ENCODE measurements at places on chromosomes 2 and 18.

DNA sequence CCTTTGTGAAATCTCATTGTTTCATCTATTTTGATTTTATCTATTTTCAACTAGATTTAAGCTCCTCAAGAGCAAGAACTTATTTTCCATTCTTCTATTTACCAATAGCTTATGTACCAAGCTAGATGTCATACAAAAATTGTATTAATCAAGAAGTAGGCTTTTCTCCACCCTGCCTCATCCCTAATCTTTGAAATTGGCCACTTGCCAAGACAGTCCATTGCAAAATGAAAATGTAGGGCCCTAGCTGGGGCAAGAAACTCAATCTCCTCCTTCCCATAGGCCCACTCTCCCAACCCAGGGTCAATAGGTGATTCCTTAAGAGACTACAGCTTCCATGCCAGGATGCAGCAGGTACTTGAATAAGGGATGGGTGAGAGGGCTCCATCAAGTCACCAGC, 39.3 kb upstream of the STPG4 start:
- DNase-seq: no peak

DNA sequence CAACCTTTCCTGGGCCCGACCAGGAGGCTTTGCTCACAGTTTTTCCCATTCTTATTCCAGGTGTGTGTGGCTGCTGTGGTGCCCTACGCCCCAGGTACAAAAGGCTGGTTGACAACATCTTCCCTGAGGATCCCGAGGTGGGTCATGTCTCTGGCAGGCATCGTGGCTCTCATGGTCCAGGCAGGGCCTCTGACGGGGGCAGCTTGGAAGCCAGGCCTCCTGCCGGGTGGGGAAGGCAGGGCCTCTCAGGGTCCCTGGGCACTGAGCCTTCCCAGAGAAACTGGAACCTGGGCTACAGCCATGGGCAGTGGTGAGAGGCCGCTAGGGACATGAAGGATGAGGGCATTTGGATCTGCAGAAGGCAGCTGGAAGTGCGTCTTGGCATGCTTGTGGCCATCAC, 49.4 kb downstream of the EFR3B start:
- DNase-seq: no peak

DNA sequence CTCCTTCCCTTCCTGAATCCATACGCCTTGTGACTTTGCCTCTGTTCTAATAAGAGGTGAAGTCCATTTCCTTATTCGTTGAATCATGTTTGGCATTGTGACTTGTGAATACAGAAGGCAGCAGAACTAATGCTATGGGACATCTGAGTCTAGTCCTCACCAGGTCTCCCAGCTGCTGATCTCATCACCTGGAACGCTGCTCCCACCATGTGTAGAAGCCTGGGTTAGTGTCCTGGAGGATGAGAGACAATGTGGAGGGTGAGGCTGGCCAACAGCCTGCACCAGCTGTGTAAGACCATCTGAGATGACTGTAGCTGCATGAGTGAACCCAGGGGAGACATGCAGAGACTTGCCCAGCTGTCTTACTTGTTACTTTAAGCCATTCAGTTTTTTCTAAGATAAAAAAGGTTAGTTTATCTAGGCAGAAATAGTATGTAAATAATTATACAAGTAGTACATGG, 3.5 kb upstream of the HAAO start:
- DNase-seq: no peak

GRCh38 chr18:59308938-59309260, 9.6 kb downstream of the CPLX4 start:
- DNase-seq: no peak

DNA sequence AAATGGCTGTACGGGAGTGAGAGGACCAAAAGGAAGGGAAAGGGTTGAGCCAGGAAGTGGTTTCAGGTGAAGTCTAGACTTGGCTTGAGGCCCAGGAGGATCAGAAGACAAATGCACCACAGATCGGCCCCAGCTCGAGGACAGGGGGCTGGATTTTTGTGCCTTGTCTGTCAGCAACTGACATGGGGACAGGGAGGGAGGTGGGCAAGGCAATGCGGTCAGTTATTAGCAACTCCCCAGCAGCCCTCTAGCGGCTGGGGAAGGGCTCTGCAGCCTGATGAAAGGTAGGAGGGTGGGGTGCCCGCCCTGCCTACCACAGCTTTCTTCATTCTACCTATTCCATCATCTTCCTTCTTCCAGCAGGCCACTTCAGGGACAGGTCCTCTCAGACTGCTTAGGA, 50.0 kb downstream of the CPO start:
- no peak for DNase-seq

DNA sequence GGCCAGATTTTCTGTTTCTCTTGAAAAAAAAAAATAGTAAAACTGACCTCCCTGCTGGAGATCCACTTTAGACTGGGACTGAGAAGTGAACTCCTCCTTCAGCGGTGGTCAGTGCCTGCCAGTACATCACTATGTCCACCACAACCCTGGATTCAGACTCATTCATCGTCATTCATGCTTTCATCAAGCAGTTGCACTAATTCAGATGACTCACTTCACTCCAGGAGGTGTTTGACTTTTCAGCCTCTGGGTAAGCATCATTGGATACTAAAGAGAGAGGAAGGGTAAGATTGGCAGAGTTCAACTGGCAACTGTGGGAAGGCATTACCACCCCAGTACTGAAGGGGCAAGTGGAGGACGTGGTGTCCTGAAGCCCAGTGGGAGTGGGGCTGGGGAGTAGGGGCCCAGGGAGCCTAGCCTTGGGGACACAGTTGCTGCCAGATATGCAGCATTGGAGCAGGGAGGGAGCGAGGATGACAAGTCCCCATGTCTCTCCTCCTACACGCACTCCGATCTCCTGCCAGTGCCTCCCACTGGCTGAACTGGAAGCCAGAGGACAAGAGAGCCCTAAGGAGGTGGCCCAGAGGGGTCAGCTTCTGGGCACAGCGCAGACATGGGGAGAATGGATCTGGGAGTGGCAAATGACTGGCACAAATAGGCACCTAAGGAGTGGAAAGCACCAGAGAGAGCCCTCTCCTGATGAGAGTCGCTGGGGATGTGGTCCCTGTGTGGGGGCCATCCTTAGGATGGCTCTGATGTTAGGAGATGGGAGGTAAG, 111.1 kb downstream of the TGFA start:
- DNase-seq: no peak

DNA sequence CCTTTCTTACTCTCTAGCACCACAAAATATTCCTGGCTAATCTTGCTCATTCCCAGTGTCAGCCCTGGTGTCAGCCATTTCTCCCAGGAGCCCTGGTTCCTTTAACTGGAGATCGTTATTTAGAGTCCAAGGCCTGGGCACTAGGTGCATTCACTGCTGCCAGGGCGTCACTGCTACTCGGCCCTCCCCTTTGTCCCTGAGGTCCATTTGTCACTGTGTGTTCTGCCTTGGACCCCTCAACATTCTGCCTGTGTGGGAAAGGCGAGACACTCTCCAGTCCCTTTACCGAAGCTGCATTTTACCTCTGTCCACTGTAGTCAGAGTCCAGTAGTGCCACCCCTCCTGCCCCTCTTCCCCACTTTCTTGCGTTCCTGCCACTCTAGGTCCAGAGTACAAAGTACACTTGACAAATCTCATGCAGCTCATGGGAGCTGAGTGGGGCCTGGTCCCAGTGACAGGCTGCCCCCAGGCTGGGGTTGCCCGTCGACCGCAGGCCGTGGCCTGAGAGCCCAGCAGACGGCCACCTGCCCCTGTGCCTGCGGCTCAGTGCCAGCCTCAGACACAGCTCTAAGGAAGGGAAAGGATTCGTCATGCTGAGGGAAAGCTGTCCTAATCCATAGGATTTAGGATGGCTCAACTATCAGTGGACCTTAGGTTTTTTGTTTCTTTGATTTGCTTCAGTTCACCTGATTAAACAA, 52.1 kb downstream of the COPS8 start:
- DNase-seq: no peak

GRCh38 chr2:234490271-234491091, 6.4 kb downstream of the ARL4C start:
- DNase-seq: no peak

GRCh38 chr2:85264471-85264870, 63.3 kb downstream of the TGOLN2 start:
- no peak for DNase-seq

DNA sequence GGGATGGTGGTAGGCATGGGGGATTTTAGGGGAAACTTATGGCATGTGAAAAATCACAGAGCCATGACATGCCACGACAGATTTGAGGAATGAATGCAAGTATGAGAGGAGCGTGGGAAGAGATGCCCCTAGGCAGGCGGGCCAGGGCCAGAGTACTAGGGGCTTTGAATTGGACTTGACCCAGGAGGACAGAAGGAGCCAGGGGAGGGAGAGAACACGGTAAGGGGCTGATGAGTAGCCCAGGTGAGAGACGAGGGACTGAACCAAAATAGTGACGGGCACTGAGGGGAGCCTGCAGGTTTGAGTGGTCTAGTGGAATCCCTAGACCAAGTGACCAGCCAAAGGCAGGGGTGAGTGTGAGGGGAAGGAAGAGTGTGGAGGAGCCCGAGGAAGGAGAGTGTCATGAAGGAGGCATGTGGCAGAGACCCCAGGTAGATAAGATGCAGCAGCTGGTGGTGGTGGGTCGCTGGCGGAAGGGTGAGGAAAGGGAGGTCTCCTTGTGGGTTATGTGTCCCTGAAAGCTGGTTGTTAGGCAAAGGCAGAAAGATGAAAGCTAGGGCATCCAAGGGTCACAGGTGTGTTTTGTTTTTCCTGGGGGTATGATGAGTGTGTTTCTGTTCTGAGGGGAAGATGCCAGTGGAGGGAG, 48.7 kb downstream of the ZBTB7C start:
- DNase-seq: no peak

- DNase-seq: no peak
Measured at GRCh38 chr2:218419630-218420216, 800 bp downstream of the VIL1 start.

- no peak for DNase-seq
Measured at GRCh38 chr2:235500761-235501672, 7.2 kb downstream of the AGAP1 start.

DNA sequence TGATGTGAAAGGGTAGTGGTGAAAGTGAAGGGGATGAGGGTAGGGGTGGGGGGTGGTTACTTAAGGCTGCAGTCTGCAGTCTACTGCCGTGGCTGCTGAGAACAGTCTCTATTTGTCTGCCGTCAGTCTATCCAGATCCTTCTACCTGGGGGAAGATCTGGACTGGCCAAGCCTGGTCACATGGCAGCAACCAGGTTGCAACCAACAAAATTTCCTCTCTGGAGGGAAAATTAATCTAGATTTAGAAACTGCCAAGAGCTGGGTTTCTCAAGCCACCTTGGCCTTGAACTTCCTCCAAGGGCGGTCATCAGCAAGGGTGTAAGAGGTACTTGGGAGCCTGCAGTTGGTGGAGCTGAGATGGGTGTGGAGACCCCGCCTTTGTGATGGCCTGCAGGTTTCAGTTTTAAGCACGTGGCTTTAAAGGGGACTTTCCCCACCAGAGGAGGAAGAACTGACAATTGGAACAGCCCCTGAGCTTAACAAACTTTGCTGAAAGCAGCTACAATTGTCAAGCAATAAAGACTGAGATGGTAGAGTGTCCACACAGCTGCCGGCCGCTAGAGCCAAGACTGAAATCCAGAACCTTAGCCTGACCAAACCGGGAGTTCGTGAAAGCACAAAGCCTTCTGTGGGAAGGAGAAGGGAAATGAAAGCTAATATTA, 31.4 kb upstream of the KCMF1 start:
- peak; percentile 50 for DNase-seq

- no peak for DNase-seq
Measured at GRCh38 chr2:108395155-108395554, 17.4 kb downstream of the SULT1C4 start.

DNA sequence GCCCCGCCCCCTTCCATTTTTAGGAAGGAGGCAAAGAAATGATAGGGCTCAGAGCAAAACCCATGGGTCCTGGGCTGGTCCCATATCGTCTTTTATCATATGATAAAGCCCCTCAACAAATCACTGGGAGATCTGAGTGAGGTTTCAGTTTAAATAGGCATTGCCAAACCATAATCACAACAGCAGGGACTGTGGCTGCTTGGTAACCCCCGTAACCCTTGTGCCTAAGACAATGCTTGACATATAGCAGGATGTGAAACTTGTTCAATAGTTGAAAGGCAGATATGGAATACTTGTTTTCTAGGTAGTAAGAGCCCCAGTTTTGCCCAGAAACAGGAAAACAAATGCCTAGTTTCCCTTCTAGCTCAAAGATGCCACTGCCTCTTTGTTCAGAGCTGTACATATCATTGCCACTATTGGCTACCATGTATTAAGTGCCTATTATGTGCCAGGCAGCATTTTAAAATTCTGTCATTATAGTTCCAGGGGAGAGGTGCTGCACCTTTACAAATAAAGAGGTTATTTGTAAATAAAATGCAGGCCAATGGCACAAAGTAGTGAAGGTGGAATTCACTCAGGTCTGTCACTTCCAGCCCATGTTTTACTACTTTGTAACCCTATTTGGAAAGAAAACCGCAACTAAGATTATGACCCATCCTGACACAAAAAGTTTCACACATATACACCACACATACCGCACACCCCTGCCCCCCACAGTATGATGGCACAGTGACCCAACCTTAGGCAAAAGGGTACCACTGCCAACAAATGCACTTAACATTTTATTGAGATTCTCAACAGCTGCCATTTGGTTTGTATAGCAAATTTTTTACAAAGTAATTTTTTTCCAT, 14.2 kb downstream of the NAGK start:
- no peak for DNase-seq

- no peak for DNase-seq
Measured at GRCh38 chr2:201779901-201780673, 646 bp downstream of the ALS2 start.

GRCh38 chr2:198178766-198179165, 374.4 kb downstream of the PLCL1 start:
- DNase-seq: no peak

DNA sequence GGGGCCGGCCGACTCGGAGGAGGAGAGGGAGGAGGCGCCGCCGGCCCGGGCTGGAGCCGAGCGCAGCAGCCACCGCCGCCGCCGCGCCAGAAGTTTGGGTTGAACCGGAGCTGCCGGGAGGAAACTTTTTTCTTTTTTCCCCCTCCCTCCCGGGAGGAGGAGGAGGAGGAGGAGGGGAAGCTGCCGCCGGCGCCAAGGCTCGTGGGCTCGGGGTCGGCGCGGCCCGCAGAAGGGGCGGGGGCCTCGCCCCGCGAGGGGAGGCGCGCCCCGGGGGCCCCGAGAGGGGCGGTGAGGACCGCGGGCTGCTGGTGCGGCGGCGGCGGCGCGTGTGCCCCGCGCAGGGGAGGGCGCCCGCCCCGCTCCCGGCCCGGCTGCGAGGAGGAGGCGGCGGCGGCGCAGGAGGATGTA, 316 bp downstream of the CRIM1 start:
- DNase-seq: no peak

- no peak for DNase-seq
Measured at GRCh38 chr2:45814488-45814887, 163.0 kb downstream of the PRKCE start.

DNA sequence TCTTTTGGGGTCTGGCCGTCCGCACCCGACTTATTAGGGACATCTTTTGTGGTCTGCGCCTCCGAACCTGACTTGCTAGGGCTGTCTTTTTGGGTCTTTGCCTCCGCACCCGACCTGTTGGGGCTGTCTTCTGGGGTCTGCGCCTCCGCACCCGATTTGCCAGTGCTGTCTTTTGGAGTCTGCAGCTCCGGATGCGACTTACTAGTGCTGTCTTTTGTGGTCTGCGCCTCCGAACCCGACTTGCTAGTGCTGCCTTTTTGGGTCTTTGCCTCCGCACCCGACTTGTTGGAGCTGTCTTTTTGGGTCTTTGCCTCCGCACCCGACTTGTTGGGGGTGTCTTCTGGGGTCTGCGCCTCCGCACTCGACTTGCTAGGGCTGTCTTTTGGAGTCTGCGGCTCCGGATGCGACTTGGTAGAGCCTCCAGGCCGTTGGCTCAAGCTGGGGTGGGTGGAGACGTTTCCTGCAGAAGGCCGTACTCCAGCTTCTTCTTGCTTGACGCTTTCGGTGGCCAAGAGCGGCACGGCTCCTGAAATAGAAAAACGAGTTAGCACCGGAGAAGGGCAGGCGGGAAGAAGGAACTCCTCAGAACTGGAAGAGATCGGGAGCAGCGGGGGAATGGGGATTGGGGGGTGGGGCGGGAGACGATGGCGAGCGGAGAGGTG, 498 bp downstream of the TGOLN2 start:
- no peak for DNase-seq

All from activated CD4-positive, alpha-beta T cell treated with anti-CD3 and anti-CD28 coated beads for 24 hours (primary cell).